ENCODE measurements at places on chromosomes 2 and 18. TPM values are rescaled to one million over a fixed set of nuclear protein-coding genes. Genes with fewer than 3 reads are reported as not detected.

The NFU1 gene
- total RNA-seq = 44.1 TPM

The ALPG gene
- not detected for total RNA-seq

The GRP gene
- total RNA-seq = not detected

GRCh38 chr2:39107156-39107555, 13.7 kb downstream of the SOS1 start:
- no peak for DNase-seq

GRCh38 chr2:23091019-23091418, 294.0 kb upstream of the KLHL29 start:
- DNase-seq = no peak

DNA sequence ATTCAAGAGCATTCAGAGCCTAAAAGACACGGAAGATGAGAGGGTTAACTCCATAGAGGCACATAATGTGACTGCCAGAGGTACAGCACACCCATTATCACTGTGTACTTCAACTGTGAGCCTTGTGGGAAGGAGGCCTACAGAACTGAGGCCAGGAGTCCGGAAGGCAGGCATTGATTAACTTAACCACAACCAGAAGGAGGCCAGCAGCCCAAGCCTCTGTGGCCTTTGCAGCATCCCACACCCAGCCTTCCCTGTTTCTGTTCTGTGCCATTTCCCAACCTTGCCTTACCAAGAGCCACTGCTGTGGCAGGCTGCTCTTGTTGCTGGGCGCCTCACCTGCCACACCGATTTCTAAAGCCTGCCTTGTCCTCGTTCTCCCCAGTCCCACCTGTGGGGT, 27.2 kb downstream of the SIGLEC15 start:
- DNase-seq = no peak

GRCh38 chr2:205722283-205722918, 40.1 kb downstream of the NRP2 start:
- DNase-seq = no peak

DNA sequence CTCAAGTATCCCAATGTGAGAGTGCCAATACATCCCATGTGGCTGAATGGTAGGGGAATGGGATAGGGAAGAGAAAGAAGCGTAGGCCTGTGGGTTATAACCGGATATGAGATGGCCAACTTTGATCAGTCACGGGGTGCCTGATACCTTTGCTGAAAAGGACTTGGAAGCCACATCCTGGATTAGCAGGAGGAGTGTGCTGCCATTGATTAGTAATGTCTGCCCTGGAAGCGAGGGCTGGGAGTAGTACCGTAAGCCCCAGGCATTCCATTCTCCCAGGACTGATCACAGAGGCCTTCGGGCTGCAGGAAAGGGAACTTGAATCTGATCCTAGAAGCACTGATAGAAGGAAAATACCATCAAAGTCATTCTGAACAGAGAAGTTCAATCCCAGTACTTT, 218.5 kb downstream of the TFCP2L1 start:
- no peak for DNase-seq

DNA sequence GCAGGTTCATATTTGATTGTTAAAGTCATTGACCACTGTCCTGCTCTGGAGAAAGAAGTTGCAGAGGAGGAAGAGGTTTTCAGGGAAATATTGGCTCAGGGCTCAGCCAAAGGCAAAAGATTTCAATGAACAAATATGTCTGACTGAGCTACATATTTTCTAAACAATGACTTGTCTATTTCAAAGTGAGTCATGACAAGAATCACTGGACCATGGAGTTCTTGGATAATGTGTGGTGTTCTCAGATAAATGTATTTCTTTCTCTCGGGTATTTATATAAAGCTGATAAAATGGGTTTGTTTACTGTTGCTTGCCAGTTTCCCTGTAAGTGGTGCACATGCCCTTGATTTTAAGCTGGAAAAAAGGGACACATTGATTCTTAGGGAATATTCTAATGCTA, 34.3 kb upstream of the RMP24 start:
- DNase-seq = no peak

GRCh38 chr2:150978053-150978452, 283.6 kb downstream of the RBM43 start:
- DNase-seq = no peak

Data from progenitor cell of endocrine pancreas (in vitro differentiated cells).